AG10803 (cell line): ENCODE measurements at places on chromosomes 12 and 14.

- no peak for DNase-seq
Measured at GRCh38 chr14:67766035-67766680, 50.2 kb downstream of the ZFYVE26 start.

- DNase-seq, result no peak
Measured at GRCh38 chr14:21108791-21109190, 7.9 kb downstream of the TMEM253 start.

- no peak for DNase-seq
Measured at GRCh38 chr12:12098691-12099015, 27.9 kb downstream of the BCL2L14 start.

- no peak for DNase-seq
Measured at GRCh38 chr14:102796661-102797190, 19.5 kb downstream of the TRAF3 start.

- DNase-seq, result no peak
Measured at GRCh38 chr12:77033658-77034536, 31.5 kb downstream of the E2F7 start.
